HT-29 (cell line): ENCODE measurements at places on chromosomes 1 and 21.

DNA sequence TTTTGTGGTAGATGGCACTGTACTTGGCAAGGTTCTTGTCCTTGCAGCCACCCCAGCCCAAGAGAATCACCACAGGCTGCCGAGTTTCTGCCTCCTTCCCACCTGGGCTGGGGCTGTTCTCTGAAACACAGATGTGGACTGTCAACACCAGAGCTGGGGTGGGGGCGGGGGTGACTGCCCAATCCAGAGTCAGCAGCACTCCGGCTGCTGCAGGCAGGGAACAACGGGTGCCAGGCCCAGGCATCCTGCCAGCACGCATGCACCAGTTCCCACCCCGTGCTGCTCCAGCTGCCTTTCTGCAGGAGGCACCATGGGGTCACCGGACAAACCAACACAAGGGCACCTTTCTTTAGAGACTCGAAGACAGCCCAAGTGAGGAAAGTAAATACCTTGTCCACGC lies 14.1 kb downstream of the TMEM53 start:
- DNase-seq, result peak; percentile 21

DNA sequence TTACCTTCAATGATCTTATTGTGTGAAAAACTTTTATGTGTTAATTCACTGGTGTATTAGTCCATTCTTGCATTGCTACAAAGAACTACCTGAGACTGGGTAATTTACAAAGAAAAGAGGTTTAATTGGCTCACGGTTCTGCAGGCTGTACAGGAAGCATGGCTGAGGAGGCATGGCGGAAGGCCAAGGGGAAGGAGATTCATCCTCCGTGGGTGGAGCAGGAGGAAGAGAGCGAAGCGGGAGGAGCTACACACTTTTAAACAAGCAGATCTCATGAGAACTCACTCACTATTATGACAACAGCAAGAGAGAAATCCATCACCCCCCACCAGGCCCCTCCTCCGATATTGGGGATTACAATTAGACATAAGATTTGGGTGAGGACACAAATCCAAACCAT lies 44.2 kb upstream of the RGS7 start:
- peak; percentile 10 for DNase-seq

GRCh38 chr1:242432491-242433095 lies 91.9 kb downstream of the PLD5 start:
- no peak for DNase-seq

- DNase-seq, result no peak
These were observed 187.8 kb downstream of the COQ8A start for GRCh38 chr1:227127891-227128290.

DNA sequence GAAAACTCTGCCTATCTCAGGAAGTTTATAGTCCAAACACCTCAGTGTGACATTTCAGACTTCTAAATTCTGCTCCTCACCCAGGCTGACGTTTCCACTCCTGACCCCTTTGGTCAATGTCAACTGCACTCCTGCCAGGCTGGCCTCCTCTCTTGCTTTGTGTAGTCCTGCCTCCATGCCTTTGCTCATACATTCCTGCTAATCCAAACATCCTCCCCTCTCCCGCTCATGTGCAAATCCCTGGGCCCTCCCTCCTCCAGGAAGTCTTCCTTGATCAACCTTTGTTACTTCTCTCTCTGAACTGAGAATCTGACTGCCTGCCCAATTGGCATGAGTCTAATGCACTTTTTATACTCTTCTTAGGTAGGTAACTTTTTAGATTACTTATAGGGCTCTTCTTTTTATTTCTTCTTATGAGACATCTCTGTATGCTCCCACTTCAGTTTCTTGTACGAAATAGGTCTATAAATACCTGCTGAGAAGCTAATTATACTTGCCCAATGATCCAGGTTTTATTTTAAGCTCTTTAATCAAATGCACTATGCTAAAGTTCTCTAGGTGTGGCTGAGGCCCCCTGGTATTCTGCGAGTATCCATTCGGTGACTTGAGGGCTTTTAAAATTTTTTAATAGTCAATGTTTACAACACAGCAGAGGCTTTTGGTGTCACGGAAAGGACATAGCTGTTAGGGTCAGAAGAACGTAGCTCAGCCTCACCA lies 128.1 kb downstream of the PLXNA2 start:
- DNase-seq, result no peak

- DNase-seq, result peak; percentile 98
These were observed at the start of gene ANP32E for GRCh38 chr1:150235852-150236613. TSS of gene ANP32E (minus strand) at chr1:150236112. CDS start at chr1:150235786, 326 bp downstream.

DNA sequence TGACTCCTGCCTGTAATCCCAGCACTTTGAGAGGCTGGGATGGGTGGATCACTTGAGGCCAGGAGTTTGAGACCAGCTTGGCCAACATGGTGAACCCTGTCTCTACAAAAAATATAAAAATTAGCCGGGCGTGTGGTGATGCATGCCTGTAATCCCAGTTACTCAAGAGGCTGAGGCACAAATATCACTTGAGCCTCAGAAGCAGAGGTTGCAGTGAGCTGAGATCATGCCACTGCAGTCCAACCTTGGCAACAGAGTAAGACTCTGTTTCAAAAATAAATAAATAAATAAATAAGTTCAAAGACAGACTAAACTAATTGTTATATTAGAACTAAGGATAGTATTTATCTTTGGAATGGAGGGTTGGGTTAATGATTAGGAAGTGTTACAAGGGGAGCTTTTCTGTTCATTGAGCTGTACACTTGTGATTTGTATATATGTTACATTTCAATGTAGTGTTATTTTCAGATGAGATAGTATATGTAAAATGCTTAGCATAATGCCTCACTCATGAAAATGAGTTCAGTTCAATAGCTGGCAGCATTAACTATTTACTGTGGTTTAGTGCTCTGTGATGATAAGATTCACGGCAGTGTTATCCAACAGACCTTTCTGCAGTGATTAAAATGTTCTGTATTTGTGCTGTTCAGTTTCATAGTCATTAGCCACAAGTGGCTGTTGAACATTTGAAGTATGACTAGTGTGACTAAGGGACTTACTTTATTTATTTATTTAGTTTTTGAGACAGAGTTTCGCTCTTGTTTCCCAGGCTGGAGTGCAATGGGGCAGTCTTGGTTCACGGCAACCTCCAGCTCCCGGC lies 47.7 kb downstream of the OSBPL9 start:
- no peak for DNase-seq

- DNase-seq, result peak; percentile 97
These were observed 14.5 kb upstream of the ERRFI1 start for GRCh38 chr1:8040586-8040985.

GRCh38 chr21:26844258-26845065 lies 747 bp downstream of the ADAMTS1 start:
- no peak for DNase-seq

DNA sequence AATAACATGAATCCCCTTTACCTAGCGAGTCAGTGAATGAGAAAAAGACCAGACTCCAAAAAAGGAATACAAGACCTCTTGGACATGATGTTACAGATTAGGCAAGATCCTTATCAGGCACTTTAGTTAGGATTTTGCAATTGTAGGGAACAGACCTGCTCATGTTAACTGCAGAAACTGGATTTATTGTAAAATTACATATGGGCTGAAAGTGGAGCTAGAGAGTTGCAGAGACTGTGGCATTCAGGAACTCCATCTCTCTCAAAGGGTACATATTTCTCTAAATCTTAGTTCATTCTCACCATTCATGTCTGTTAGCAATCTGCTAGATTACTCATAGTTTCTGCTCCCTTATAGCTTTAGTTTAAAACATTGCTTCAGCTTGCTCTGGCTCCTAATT lies 142.2 kb downstream of the PAPPA2 start:
- no peak for DNase-seq

DNA sequence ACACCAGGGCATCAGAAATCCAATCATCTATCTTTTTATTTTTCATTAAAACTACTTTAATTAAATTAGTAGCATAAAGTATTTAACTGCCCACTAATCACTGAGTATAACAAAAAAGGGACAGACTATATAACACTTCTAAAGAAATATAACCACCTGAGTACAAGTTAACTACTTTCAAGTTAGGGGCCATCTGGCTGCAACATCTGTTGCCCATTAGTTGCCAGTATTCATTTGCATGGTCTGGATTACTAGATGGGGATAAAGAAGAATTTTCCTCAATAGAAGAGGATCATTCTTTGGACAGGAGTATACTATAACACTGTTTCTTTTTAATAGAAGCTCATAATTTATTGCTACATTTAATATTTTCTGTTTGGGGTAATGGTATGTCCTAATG lies 446.4 kb downstream of the AMY1C start:
- DNase-seq, result no peak

DNA sequence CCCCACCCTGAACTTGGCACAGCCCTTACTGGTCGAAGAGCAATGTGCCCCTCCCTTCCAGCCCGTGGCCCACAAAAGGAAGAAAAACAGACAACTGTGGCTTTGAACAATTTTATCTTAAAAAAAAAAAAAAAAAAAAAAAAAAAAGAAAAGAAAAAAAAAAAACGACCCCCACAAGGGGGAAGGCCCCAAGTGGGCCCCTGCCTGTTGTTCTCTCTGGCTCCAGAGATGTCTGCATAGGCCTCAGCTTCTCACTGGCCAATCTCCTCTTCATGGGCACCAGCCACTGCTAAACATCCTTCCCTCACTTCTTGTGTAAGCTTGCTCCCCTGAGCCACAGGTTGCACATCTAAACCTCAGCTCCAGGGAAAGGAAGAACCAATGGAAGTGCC lies 386 bp upstream of the TSTD1 start:
- DNase-seq, result no peak

- DNase-seq, result no peak
These were observed 157.7 kb downstream of the CAMTA1 start for GRCh38 chr1:6942990-6943389.

DNA sequence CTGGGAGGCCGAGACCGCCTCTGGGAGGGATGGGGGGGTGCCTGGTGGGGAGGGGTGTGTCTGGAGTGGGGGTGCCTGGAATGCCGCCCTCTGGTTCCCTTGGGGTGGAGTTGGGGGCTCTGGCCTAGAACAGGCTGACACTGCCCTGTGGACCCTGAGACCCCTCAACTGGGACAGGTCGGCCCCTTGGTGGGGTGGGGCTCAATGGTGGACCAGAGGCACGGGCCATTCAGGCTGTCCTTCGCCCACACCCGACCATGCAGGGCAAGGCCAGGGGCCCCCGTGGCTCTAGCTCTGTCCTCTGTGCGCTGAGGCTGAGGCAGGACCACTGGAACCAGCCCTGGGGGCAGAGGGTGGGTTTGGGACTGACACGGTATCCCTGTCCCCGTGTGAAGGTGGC lies 14.7 kb downstream of the PFKL start:
- DNase-seq, result no peak

DNA sequence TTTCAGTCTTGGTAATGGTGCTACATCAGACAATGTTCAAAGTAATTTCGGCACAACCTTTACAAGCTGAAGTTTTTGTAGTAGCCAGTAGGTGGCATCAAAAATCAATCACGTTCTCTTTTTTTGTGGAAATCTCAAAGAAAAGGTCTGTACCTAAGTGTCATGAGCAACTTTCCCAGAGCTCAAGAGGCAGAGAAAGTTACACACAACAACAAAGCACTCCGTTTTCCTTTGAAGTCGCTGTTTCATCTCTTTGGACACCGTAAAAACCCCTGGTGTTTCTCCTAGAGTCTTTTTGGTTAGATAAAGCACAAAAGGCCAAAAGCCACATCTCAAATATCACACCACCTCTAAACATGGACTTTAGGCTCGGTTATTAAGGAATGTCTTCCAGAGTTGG lies 131.6 kb downstream of the LHX8 start:
- peak; percentile 77 for DNase-seq

DNA sequence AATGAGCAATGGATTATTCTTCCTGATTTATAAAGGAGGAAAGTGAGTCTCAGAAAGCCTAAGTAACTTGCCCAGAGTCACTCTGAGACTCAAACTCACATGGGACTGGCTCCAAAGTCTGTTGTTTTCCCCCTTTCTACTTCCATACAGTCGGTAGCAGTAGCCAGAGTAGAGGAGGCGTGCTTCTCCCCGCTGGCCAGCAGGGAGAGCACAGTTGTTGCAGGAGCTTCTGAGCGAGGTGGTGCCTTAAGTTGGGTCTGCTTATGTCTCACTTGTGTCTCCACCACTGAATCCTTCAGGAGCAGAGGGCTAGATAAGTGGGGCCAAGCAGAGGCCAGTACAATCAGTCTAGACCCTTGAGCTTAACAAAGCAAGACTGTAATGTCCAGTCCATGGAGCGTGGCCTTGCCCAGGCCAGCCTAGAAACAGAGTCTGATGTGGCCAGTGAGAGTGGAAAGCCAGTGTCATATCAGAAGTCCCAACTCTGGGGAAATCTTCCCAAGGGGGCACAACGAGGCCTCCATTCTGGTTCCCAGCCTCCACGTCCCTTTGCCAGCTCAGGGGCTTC lies 181.9 kb downstream of the ZSCAN20 start:
- peak; percentile 12 for DNase-seq

DNA sequence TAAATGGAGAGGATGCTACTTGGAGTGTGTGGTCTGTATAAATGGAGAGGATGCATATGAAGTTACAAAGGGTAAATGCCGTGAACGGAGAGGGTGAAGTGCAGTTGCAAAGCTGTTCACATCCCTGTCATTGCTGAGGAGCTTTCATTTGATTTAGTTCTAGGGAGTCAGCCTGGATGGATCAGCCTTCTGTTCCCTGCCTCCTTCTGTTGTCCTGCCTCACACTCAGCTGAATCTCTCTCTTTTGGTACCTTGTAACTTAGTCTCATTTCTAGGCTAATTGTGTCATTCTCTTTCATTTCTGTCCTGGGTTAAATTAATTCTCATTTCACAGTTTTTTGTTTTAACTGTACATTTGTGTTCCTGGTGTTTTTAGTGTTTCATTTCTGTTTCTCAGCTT lies 133.2 kb upstream of the COL6A1 start:
- no peak for DNase-seq

GRCh38 chr1:116929961-116930592 lies 20.4 kb downstream of the PTGFRN start:
- DNase-seq, result no peak

DNA sequence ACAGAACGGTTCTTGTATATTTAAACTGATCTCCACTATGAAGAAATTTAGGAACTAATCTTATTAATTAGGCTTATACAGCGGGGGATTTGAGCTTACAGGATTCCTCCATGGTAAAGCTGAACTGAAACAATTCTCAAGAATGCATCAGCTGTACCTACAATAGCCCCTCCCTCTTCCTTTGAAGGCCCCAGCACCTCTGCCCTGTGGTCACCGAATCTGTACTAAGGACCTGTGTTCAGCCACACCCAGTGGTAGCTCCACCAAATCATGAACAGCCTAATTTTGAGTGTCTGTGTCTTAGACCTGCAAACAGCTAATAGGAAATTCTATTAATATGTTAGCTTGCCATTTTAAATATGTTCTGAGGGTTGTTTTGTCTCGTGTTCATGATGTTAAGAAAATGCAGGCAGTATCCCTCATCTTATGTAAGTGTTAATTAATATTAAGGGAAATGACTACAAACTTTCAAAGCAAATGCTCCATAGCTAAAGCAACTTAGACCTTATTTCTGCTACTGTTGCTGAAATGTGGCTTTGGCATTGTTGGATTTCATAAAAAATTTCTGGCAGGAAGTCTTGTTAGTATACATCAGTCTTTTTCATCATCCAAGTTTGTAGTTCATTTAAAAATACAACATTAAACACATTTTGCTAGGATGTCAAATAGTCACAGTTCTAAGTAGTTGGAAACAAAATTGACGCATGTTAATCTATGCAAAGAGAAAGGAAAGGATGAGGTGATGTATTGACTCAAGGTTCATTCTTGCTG lies 147.2 kb downstream of the NR5A2 start:
- no peak for DNase-seq
